ENCODE measurements at places on chromosomes 4 and X.

DNA sequence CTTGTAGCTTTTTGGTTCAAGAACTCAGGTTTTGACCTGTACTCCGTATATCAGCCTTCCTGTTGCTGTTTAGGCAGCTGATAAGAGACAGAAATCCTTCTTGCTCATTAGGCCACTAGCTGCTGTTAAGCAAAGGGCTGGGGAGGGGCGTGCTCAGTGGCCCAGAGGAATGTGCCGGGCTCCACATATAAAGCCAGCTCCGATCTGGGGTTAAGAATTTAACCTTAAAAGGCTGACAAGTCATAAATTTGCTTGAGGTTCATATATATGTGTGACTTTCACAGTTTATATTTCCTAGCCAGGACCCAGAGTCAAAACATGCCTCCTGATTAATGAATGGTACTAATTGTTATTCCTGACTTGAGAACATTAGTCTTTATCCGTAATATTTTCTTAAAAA lies 15.3 kb downstream of the GPC3 start:
- no peak for DNase-seq

DNA sequence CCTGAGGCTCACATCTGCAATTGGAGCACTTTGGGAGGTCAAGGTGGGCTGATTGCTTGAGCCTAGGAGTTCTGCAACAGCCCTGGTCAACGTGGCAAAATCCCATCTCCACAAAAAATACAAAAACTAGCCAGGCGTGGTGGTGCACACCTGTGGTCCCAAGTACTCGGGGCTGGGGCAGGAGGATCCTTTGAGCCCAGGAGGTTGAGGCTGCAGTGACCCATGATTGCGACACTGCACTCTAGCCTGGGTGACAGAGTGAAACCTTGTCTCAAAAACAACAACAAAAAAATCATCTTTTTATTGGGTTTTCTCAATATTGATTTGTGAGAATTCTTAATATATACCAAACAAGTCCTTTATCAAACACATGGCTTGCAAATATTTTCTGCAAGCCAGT lies 64.9 kb downstream of the ANKRD17 start:
- DNase-seq, result no peak

- DNase-seq, result no peak
Observed at GRCh38 chrX:106450405-106450804, 161.4 kb upstream of the RADX start.

- no peak for DNase-seq
Observed at GRCh38 chrX:34866646-34867045, 76.0 kb upstream of the FAM47B start.

DNA sequence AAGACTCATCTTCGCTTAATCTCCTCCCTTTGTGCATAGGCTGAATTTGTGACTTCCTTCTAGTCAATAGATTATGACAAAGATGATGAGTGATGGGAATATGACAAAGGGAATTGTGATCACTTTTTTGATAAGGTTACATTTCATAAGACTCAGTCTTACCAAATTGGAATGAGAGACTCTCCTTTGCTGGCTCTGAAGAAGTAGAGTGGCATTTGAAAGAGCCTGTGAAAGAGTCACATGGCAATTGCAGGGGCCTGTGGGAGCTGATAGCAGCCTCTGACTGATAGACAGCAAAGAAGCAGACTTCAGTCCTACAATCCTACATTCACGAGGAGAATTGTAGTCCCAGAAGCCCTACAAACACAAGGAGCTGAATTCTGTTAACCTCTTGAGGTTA lies 44.9 kb upstream of the ADAMTS3 start:
- DNase-seq, result no peak

GRCh38 chr4:163614866-163615265 lies 120.4 kb downstream of the TMA16 start:
- DNase-seq, result no peak

- DNase-seq, result no peak
Observed at GRCh38 chr4:177232473-177232872, 77.2 kb upstream of the NEIL3 start.

DNA sequence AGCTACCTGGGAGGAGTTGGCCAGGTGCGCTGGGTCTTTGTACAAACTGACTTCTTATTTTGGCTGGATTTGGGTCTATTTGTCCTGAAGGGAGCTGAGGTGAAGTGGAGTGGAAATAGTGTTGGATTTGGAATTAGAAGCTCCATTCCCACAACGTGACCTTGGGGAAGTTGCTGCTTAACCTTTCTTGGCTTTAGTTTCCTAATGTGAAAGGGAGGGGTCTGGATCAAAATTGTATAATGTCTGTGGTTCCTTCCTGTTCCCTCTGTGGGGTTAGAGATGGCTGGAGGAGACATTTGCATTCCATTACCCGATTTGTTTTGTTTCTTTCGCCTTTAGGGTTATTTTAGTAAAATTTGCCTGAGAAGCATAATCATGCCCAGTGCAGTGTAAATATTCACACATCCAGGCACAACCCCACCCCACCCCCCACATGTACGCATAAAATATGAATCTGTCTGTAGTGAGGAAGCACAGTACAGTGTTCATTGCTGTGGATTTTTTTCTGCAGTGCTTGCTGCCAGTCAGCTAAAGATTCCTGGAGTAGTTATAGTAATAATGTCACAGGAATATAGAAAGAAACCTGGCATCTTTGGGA lies 21.5 kb downstream of the JADE1 start:
- no peak for DNase-seq

DNA sequence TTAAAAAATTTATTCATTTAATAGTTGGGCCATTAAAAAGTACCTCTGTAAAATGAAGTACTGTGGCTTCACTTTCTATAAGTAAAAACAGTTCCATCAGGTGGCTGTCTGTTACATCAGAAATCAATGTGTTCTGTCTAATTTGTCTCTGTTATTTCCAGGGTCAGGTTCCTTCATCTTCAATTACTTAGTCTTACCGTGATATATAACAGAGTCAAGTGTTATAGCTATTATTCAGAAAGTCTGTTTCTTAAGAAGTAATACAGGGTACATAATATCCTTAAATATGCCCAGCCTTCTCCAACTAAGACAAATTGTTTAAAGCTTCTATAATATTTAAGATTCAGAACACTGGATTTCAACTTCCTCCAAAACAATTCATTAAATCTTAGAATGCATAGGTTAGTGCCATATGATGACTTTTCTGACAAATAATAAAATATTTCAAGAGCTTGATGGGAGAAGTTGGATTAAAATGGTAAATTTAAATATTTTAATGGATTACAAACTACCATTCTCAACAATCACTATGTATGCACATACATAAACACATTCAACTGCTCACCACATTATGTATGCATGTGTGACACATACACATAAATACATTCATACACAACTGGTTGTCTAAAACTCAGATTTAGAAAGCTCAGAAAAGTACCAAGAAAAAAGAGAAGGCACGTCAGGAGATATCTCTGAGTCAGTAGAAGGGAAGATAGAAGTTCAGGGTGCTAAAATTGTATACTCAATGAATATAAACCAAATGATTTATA lies 268.5 kb downstream of the PRDM5 start:
- no peak for DNase-seq

GRCh38 chr4:84952004-84952403 lies 14.5 kb downstream of the WDFY3 start:
- no peak for DNase-seq

Measured in stimulated activated CD8-positive, alpha-beta memory T cell treated with anti-CD3 and anti-CD28 coated beads, Interleukin-2, amount 100 ng/mL, for 1 hour (primary cell).